ENCODE measurements at places on chromosomes 5 and 9.

GRCh38 chr9:75001719-75002421 lies 26.2 kb downstream of the CARNMT1 start:
- DNase-seq = peak; percentile 91

- no peak for DNase-seq
These were observed 73.3 kb upstream of the PRRC1 start for GRCh38 chr5:127444171-127444570.

GRCh38 chr5:179313849-179314521 lies 31.3 kb downstream of the ADAMTS2 start:
- no peak for DNase-seq

DNA sequence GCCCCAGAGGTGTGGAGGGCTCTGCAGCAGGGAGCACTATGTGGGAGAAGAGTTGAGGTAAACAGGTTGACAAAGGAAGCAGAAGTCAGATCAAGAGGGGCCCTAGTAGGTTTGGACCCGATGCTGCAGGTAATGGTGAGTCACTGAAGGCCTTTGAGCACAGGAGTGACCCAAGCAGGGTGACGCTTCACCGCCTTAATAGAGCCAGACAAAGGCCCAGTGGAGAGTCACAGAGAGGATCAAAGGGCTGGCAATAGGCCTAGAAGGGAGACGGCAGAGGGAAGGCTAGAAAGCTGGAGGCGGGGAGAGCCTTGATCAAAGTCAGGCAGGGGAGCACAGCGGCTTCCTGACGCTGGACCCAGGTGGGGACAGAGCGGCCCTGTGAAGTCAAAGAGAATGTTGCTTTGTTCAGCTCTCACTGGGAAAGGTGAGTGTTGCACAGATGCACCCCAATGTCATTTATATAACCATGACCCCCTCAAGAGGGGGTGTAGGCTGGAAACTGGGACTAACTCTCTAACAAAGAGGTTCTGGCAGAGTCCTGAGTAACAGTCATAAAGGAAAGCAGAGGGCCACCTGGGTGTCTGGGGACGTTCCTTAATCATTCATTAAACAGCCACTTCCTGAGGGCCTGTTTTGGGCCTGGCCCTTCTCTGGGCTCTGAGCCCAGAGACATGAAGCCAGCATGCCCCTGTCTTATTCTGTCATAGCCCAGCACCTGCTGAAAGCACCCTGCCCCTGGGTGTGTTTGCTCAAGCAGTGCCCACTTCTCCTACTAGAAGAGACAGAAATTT lies 9.8 kb upstream of the CPLX2 start:
- no peak for DNase-seq

DNA sequence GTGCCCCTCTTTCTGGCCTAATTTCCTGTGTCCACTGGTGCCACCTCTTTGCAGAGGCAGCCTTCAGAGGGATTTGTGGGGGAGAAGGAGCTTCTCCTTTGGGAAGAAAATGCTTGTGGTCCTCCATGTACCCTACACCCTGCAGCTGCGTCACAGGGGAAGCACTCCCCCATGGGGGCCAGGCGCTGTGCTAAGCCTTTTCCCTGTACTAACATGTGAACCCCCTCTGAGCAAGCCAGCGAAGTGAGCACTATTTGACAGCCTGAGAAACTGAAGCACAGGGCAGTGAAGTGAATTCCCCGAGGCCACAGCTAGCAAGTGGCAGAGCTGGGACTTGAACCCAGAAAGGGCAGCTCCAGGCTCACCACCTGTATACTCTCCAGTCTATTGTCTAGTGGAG lies 32.3 kb downstream of the ERGIC1 start:
- no peak for DNase-seq

DNA sequence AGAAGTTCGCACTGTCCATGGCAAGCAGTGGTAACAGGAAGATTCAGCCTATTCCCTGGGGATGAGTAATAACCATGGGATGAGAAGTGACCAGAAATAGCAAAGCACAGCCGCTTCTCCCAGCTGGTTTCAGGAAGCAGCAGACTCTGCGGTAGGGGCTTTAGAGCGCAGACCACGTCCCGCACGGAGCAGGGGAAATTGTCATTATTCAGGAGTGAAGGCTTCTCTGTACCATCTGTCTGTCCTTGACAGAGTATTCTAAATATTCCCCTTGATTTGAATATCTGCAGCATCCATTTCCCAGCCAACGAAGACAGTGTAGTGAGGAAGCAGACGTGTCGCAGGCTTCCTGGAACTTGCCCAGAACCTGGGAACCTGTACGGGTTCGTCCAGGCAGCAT lies 159.6 kb downstream of the NXNL2 start:
- DNase-seq = no peak

- no peak for DNase-seq
These were observed 83.9 kb downstream of the TRPM3 start for GRCh38 chr9:71037521-71037920.

DNA sequence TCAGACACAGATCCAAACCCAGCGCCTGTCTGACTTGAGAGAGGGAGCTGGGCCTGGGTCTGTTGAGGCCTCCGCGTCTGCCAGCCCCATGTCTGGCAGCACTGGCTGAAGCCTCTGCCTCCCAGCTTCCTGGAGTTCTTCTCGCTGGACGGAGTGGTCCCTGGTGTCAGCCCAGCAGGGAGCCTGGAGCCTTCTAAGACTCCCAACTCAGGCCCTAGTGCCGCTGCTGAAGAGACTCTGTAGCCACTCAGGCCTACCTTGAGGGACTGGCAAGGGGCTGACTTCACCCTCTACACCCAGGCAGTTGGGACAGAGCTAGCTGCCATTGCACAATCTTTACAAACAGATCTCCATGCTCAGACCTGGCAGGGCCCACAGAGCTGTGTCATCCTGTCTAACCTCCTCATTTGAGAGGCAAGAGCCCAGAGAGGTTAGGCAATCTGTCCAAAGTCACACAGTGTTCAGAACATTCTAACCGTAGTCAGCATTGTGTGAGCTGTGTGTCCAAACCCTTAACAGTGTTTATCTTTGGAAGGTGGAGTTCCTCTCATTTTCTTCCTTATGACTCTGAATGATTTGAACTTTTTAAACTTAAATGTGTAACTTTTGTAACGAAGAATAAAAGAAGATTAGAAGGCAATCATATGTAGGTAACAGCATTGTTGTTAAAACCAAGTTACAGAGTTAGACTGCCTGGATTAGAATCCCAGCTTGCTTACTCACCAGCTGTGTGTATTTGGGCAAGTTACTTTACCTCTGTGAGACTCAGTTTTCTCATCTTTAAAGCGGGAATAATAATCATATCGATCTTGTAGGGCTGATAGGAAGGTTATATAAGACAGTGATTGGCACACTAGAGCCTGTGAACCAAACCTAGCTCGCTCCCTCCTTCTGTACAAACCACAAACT lies 4.6 kb upstream of the DUSP1 start:
- no peak for DNase-seq

- no peak for DNase-seq
These were observed 451.8 kb upstream of the PTGER4 start for GRCh38 chr5:40227931-40228330.

DNA sequence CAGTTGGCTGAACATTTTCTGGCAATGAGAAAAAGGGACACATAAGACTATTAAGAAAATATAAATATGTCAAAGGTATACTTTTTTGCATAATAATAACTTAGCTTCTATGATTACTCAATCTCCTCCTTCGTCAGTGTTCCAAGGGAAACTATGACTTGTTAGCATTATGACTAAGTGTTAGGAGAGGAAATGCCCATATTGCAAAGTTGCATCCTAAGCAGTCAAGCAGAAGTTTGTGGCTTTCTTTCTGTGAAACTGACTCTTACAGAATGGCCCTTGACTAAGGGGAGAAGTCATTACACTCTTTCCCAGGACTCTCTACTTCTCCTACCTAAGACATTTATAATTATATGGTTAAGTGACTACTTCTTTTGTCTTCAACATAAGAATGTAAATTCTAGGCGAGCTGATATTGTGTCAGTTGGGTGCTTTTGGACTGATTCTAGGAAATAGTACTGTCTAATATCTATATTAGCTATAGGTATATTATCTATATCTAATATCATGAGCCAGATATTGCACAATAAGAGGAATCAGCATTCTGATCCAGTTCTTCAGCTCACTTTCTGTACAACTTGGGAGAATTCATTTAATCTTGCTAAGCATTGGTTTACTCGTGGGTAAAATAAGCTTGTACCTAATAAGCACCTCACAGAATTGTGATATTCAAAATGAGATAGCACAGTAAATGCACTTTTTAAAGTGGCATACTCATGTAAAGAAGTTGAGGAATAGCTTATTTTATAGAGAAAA lies 16.4 kb upstream of the SPINK6 start:
- DNase-seq = no peak

DNA sequence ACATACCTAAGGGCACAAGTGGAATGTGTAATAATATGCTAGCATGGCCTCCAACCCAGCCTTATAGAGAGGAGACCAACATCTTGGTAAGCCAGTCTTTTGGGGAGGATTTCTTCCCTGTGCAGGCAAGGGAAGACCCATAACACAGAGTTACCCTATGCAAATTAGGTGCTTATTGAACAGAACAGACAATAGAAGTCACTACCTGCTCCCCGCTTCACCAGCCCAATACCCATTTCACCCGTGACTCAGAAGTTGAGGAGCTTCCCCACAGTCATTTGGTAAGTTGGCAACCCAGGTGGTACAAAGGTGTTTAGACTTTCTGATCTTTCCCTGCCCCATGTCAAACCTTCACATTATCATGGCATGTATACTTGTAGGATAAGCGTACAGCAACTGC lies 44.6 kb downstream of the AOPEP start:
- DNase-seq = no peak

GRCh38 chr9:86322973-86323644 lies 31.1 kb downstream of the TUT7 start:
- DNase-seq = no peak

DNA sequence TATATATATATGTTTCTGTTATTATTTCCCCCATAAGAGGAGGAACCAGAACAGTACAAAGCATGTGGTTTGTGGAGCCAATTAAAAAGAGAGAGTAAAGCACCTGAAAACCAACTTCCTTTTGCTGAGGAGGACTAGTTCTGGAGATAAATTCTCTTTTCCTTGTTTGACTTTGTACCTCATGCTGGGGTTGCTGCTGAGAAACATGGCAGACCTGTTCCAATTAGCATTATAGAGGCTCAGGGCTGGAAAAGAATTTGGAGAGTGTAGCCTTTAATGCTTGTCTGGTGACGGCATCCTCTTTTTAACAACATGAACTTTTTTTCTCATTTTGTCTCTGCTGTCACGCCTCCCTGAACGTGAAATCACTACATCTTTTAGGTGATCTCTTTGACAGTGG lies 32.8 kb upstream of the NMUR2 start:
- no peak for DNase-seq

DNA sequence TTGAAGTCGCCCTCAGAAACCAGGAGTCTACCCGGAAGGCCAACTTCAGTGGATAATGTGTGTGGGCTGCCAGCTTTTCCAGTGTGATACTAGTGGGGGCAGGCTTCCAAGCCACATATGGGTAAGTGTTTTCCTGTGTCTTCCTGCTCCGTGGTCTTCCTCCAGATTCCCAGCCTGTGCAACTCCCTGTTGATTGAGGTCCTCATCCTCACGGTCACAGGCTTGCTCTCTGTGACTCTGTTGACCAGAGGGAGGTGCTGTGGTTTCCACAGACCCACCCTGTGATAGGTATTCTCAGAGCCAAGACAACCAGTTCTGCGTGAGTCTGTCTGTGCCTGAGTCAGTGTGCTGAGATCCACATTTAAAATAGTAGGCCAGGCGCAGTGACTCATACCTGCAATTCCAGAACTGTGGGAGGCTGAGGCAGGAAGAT lies 388.0 kb upstream of the IRX2 start:
- DNase-seq = no peak

GRCh38 chr5:100517301-100517974 lies 17.7 kb upstream of the FAM174A start:
- no peak for DNase-seq

Data from Karpas-422 (cell line).